ENCODE measurements at places on chromosomes 6 and 20.

DNA sequence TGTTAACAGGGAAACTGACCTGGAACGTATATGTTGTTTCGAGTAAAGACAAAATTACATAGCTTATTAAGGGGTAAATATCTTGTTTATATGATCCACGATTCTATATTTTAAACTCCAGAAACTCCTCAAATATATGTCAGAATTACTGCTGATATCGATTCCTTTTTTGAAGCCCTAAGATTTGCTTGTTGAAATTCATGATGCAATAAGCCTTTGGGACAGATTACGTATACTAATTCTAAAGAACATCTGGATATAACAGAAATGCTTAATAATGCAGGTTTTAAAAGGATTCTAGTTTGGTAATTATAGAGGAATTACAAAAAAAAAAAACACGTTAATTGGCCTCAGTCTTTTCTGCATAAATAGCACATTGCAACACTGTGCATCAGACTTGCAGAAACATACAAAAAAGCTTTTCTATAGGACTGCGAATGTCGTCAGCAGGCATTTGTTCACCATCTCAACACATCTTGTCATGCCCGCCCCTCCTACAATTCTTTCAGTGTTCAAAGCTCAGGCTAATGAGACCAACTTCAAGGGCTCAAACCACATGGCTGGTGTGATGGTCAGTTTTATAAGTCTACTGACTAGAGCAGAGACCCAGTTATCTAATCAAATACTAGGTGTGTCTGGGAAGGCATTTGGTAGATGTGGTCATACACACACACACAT is 74.9 kb downstream of the AGPAT4 start:
- DNase-seq = no peak

DNA sequence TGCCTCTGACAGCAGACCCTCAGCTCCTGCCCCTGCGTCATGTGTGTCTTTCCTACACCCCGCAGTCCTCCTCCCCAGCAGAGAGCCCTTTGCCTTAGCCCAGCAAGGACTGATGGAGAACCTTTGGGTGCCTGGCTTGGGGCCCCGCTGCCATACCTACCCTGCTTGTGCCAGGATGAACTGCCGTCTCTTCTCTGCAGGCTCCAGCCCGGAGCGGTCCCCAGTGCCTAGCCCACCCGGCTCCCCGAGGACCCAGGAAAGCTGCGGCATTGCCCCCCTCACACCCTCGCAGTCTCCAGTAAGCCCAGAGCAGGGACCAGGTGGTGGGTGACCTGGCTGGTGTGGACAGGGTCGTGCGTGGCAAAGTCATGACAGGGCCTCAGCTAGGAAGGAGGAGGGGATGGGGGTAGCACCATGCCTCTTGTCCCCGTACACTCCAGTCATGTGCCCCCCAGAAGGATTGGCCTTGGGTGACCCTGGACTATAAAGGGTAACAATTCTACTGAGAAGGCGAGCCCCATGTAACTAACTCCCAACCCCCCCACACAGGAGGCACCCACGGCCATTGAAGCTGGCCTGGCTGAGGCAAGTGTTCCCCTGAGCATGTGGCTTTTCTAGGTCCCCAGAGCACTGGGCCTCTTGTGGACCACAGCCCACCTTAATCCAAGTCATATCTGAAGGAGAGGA is 8.3 kb downstream of the HSPA12B start:
- DNase-seq = no peak

- DNase-seq = no peak
Observed at GRCh38 chr6:38141716-38142115, 322.2 kb downstream of the ZFAND3 start.

DNA sequence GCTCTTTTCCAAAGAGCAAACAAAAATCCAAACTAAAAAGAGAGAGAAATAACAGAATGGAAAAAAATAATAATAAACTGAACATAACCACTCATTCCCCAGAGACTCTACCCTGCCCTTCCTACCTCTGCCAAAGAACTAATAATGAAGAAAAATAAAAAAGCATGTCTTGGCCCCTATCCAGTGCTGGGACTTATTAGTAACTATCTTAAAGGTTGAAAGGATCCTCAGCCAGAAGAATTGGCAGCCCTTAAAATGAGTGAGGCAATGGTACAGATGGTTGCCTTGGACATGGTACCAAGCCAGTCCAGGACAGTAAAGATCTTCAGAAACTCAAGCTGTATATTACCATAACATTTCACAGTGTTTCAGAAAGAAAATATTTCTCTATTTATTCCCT is 279.3 kb downstream of the HACE1 start:
- no peak for DNase-seq

- no peak for DNase-seq
Observed at GRCh38 chr6:46438245-46438644, 53.0 kb downstream of the RCAN2 start.

DNA sequence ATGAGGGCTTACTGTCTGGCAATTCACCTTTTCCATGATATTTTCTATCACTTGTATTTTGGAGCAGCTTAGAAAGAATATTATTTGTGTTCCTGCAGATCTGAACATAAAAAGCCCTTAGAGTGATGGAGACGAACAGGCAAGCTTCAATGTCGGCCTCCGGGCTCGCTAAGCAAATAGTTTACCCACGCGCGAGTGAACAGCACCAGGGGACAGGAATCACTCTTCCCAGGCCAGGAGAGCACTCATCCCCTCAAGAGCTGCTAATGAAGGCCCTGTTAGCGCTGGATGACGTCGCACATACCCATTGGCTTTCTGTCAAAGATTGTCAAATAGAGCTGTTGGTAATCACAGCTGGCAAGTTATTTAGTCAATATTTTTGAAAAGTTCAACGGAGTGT is 395.7 kb downstream of the ZFAND3 start:
- no peak for DNase-seq

- no peak for DNase-seq
Observed at GRCh38 chr6:104187616-104188015, 672.1 kb downstream of the HACE1 start.

- DNase-seq = no peak
Observed at GRCh38 chr20:43383026-43383795, 74.5 kb upstream of the SRSF6 start.

DNA sequence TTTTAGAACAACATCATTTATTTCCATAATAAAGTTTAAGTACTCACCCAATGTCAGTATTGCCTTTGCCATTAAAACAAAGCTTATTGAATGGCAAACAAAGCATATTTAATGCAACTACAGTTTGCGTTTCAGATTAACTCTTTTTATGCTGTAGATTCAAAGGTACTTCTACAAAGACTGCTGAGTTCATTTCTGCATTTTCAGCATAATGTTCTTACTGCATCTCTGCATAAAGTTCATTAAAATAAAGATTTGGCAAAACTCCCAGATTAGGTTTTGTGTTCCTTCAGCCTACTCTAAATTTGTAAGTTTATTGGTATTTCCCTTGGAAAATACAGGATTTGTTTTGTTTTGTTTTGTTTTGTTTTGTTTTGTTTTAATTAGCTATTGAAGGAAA is 359.4 kb downstream of the ADGRB3 start:
- no peak for DNase-seq

GRCh38 chr6:55499591-55499990 is 79.4 kb downstream of the HMGCLL1 start:
- no peak for DNase-seq

GRCh38 chr6:126180585-126180984 is 159.3 kb upstream of the CENPW start:
- no peak for DNase-seq

DNA sequence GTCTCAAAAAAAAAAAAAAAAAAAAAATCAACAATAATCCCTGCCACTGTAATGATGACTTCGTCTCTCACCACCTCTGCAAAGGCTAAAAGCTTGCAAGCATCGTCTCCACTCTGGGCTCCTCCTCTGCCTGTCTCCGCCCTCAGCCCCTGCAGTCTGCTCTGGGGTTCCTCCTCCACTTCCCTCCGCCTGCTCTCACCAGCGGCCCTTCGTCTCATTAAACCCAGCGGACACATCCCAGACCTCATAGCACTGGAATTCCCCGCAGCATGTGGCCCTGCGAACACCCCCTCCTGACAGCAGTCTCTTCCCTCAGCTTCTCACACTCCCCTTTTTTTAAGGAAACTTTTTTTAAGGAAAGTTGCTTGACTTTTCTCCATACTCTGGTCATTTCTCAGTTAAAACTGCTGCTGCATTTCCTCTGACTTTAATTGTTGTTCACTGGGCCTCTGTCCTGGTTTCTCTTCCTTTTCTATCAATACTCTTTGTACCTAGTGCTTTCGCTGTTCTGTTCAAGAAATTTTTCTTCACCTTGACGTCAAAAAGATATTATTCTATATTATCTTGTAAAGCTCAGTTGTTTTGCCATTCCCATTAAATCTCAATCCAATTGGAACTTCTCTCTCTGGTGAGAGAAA is 70.9 kb upstream of the PLEKHG1 start:
- no peak for DNase-seq

DNA sequence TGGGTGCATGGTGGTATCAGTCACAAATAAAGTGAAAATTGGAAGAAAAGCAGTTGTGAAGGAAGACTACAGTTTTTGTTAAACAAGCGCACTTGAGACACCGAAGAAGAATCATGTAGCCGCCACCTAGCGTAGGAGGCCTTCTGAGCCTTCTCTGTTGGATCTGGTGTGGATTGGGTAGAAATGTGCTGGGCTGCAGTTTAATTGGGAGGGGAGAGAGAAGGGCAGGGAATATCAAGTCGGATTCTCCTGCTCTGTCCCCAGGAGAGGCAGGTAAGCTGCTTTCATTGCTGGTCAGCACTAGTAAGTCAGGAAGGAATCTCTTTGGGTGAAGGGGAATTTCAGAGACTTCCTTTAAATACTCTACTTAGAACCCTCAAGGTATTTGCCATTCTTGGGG is 1.2 kb upstream of the FABP7 start:
- no peak for DNase-seq

DNA sequence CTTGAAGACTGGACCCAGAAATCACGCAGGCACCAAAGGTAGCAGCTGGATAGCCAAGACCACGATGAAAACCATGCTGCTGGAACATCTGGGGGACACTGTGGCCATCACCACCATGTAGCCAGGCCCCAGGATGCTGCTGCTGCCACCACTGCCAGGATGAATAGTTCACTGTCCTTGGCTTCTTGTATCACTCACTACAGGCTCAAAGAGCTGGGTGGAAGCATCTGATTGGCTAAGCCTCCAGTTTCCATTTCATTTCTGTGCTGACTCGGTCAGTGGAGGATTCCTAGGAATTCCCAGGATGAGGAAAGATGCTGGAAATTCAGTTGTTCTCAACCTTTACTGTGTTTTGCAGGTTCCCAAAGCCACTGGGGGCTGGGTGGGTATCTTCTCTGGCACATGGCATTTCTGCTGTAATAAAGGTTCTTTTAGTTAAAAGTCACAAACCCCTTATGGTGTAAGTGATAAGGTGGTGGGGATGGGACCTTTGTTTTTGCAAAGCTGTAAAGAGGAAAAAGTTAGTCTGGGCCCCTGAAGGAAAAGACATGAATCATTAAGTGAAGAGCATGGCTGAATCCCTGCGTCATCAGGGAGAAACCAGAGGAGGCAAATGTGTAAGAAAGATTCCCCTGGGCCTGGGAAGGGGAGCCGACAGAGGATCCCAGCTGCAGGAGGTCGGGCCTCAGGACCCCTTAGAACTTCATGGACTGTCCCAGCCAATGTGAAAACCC is 75.6 kb upstream of the RNF24 start:
- DNase-seq = no peak

- no peak for DNase-seq
Observed at GRCh38 chr6:5158180-5158579, 73.0 kb downstream of the PPP1R3G start.

DNA sequence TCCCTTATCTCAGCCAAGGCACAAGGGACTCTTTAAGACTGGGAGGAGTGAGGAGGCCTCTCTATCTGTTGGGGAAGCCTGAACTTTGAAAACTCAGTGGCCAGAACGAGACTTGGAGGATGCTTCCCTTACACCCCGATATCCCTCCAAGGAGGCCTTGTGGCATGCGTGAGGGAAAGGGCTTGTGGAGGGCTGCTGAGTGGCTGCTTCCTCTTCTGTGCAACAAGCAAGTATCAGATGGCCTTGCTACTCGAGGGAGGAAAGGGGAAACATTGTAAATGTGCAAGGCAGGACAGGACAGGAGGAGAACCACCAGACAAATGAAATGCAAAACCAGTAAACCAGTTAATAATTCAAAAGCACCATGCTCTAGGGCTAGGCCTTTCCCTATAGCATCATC is 306.5 kb upstream of the MAP3K7 start:
- no peak for DNase-seq

DNA sequence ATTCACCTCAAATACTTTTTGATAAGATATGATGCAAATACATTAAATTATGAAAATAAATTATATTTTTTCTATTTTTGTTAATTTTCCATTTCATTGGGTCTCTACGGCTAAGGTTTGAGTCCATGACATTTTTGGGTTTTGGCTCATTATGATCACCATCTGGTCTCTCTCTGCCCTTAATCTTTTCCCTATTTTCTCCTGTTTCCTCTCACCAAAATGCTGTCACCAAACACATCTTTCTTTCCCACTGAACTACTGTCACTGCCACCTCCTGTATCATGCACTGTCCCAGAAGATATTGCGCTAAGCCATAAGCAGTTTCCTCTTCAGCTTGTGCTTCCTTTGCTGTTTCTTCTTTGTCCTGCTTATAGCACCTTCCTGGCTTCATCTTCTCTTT is 42.0 kb upstream of the OGFRL1 start:
- no peak for DNase-seq

DNA sequence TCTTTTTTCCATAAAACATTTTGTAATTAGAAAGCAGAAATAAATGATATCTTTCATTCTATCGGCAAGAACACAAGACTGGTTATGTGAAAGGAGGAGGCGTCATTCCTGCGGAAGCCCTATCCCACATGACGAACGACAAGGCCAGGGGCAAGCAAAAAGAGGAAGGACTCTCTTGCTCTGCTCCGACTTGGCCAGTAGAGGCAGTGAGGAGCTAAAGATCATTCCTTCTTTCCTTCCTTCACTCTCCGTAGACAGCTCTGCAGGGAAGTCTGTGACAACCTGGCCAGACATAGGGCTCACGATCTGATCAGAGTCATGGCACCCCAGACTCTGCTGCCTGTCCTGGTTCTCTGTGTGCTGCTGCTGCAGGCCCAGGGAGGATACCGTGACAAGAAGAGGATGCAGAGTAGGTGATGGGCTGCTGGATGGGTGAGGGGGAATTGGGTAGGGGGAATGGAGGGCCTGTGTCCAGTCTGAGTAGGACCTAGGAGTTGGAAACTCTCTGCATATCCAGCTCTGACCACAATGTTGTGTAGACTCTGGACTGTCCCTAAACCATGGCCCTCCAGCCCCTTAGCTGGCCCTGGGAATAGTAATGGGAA is at the start of gene WFDC10A:
TSS of gene WFDC10A (plus strand) at position 244 of the 605 bp plus-strand sequence. CDS start at position 319, 75 bp downstream.
- peak; percentile 5 for DNase-seq

Measured in NCI-H2171 (cell line).